Kidney capillary endothelial cell (primary cell): ENCODE measurements at places on chromosomes 3 and 15.
A peak's percentile ranks its signal among the peaks of the same experiment; 100 is the strongest.

DNA sequence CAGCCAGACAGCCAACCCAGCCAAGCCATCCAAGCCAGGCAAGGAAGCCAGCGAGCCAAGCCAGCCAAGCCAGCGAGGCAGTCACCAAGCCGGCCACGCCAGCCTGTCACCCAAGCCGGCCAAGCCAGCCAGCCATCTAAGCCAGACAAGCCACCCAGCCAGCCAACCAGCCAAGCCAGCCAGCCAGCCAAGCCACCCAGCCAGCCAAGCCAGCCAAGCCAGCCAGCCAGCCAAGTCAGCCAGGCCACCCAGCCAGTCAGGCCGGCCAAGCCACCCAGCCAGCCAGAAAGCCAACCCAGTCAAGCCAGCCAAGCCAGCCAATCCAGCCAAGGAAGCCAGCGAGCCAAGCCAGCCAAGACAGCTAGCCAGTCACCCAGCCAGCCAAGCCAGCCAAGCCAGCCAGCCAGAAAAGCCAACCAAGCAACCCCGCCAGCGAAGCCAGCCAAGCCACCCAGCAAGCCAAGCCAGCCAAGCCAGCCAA lies 201.2 kb downstream of the GOLGA6L6 start:
- no peak for DNase-seq

- peak; percentile 77 for DNase-seq
These were observed 12.3 kb upstream of the NR1I2 start for GRCh38 chr3:119769394-119770149.

- DNase-seq, result no peak
These were observed 8.7 kb downstream of the BTD start for GRCh38 chr3:15610082-15610759.

DNA sequence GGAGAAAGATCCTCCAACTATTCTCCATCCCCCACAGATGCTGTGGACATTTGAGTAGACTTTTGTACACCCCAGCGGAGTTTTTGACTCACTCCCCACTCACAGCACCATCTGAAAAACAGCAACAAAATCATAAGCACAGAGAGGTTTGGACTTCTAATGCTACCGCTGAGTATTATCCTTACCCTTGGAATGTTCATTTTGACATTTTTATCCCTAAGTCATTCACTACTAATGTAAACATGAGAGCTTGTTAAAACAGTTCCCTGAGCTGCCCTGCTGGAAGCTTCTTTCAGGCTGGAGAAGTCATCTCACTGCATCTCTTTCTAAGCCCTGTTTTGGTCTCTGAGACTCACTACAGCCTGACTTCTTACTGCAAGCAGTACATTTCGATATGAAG lies 1045.9 kb downstream of the MCTP2 start:
- no peak for DNase-seq

GRCh38 chr3:37652851-37653250 lies 208.8 kb upstream of the CTDSPL start:
- DNase-seq, result no peak
